ENCODE measurements at places on chromosomes 11 and 22.

- no peaks in the 10 kb centered on the region for H3K4me1 ChIP-seq
- no peaks in the 10 kb centered on the region for H3K27me3 ChIP-seq
- H3K27ac ChIP-seq = no peak overlapping the region
- H3K4me3 ChIP-seq = no peak overlapping the region
- H3K36me3 ChIP-seq = no peaks in the 10 kb centered on the region
- DNase-seq = no peak
Measured at GRCh38 chr11:19842505-19842904, 129.9 kb downstream of the NAV2 start.

GRCh38 chr22:41285441-41285819 lies 557 bp downstream of the RANGAP1 start:
- peak overlapping the region; percentile 94 for H3K4me3 ChIP-seq
- peak; percentile 94 for DNase-seq
- peaks cover 29% of the 10 kb centered on the region for H3K36me3 ChIP-seq

DNA sequence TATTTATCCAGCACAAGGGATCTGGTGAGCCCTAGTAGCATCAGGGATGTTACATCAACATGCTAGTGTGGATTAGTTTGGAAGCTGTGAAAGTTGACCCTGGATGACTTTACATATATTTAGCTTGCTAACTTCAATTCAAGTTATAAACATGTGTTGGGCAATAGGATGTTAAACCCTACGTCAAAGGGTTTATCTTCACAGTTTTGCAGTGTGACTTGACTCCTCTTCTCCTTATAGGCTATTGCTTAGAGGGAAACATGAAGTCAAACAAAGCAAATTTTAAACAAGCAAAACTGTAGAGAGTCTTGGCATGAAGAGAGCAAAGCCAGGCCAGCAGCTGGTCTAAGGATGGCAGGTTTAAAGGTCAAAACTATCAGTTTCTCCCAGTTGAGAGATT lies 11.3 kb upstream of the CTSC start:
- no peaks in the 10 kb centered on the region for H3K27me3 ChIP-seq
- no peak overlapping the region for H3K27ac ChIP-seq
- peaks cover 17% of the 10 kb centered on the region for H3K4me1 ChIP-seq
- DNase-seq = no peak

- no peak overlapping the region for H3K4me3 ChIP-seq
- H3K27me3 ChIP-seq = no peaks in the 10 kb centered on the region
- DNase-seq = no peak
- no peaks in the 10 kb centered on the region for H3K4me1 ChIP-seq
- H3K27ac ChIP-seq = no peak overlapping the region
- no peaks in the 10 kb centered on the region for H3K36me3 ChIP-seq
Measured at GRCh38 chr22:26821854-26822253, 164.5 kb downstream of the MIAT start.

DNA sequence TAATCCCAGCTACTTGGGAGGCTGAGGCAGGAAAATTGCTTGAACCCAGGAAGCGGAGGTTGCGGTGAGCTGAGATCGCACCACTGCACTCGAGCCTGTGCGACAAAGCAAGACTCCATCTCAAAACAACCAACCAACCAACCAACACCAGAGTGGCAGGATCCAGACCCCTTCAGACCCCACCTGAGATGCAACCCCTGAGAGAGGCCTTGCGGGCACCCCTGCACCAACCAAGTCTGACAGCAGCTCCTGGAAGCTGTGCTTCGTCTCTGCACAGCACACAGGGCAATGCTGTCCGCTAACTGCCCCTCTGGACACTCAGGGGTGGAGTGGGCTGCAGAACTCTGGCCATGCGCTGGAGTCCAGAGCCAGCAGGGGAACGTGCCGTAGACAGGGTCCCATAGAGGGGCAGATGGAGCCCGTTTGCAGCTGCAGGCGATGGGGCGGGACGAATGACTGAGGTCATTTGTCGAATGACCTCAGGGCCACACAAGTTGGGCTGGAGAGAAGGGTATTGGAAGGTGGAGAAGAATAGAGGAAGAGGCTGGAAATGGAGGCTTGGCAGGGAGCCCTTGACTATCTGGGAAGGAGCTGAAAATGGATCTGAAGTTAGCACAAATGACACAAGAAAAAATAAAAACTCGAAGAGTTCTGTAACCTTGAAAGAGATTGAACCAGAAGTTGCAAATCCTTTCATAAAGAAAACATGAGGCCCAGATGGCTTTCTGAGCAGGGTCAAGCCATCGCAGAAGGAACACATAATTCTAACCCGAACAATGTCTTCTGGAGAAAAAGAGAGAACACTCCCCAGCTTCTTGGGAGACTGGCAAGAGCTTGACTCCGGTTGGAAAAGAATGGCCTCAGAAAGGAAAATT lies 199.7 kb downstream of the CTTN start:
- no peaks in the 10 kb centered on the region for H3K36me3 ChIP-seq
- no peak overlapping the region for H3K27ac ChIP-seq
- H3K27me3 ChIP-seq = peaks cover 16% of the 10 kb centered on the region
- no peak for DNase-seq

GRCh38 chr11:67015048-67015447 lies 7.9 kb upstream of the SYT12 start:
- no peak for DNase-seq
- H3K4me3 ChIP-seq = no peak overlapping the region
- H3K27me3 ChIP-seq = peaks cover 10% of the 10 kb centered on the region

- peaks cover 1% of the 10 kb centered on the region for H3K27me3 ChIP-seq
- H3K4me1 ChIP-seq = no peaks in the 10 kb centered on the region
- no peaks in the 10 kb centered on the region for H3K36me3 ChIP-seq
- no peak overlapping the region for H3K4me3 ChIP-seq
- no peak overlapping the region for H3K27ac ChIP-seq
- DNase-seq = no peak
Measured at GRCh38 chr11:10067629-10068300, 226.3 kb downstream of the SBF2 start.

- H3K27ac ChIP-seq = peak overlapping the region; percentile 39
- peaks cover 14% of the 10 kb centered on the region for H3K4me1 ChIP-seq
Measured at GRCh38 chr22:17235149-17235655, 16.0 kb upstream of the ADA2 start.

- no peaks in the 10 kb centered on the region for H3K27me3 ChIP-seq
- H3K4me1 ChIP-seq = no peaks in the 10 kb centered on the region
- no peak for DNase-seq
- H3K27ac ChIP-seq = no peak overlapping the region
Measured at GRCh38 chr11:105783216-105783615, 173.3 kb downstream of the GRIA4 start.

- no peak for DNase-seq
- H3K27me3 ChIP-seq = no peaks in the 10 kb centered on the region
- H3K4me3 ChIP-seq = no peak overlapping the region
- peaks cover 7% of the 10 kb centered on the region for H3K4me1 ChIP-seq
Measured at GRCh38 chr11:46249103-46249937, 28.1 kb upstream of the CREB3L1 start.

GRCh38 chr22:39624501-39624821 lies 53.9 kb downstream of the CACNA1I start:
- H3K4me3 ChIP-seq = no peak overlapping the region
- no peak for DNase-seq
- no peaks in the 10 kb centered on the region for H3K4me1 ChIP-seq
- no peak overlapping the region for H3K27ac ChIP-seq
- H3K27me3 ChIP-seq = peaks cover 2% of the 10 kb centered on the region

DNA sequence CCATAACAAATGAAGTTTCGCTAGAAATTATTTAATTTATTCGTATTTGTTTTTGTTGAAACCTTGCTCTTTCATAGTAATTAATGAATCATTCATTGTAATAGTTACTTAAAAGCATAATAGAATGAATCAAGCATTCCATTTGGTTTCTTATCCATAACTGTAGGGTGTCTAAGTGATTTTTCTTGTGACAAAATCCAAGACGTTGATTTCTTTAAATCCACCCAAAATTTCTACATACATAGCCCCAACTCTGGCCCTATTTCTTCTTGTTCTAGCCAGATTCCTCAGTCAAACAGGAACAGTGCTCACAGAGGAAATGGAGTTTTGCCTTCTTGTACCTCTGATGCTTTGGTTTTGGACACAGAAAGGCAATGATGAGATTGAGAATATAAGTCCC lies 25.5 kb downstream of the UBASH3B start:
- DNase-seq = no peak
- H3K4me1 ChIP-seq = peaks cover 12% of the 10 kb centered on the region
- no peaks in the 10 kb centered on the region for H3K36me3 ChIP-seq
- no peak overlapping the region for H3K4me3 ChIP-seq
- H3K27me3 ChIP-seq = peaks cover 6% of the 10 kb centered on the region

DNA sequence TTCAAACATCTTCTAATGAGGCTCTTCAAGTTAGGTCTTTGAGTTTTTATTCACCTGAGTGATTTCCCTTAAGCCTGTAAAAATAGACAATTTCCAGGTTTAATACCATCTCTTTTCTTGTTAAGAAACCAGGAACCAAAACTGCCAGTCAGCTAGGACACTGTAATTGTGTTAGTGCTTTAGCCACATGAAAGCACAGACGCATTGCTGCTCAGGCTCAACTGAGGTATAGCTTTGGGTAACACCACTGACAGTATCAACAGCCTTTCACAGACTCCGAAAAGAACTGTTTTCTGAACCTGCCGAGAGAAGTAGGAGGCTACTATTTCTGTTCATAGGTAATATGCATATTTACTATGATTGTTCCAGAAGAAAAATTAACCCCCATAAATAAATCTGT lies 768.7 kb downstream of the ETS1 start:
- no peaks in the 10 kb centered on the region for H3K36me3 ChIP-seq
- H3K4me1 ChIP-seq = no peaks in the 10 kb centered on the region
- H3K27ac ChIP-seq = no peak overlapping the region

DNA sequence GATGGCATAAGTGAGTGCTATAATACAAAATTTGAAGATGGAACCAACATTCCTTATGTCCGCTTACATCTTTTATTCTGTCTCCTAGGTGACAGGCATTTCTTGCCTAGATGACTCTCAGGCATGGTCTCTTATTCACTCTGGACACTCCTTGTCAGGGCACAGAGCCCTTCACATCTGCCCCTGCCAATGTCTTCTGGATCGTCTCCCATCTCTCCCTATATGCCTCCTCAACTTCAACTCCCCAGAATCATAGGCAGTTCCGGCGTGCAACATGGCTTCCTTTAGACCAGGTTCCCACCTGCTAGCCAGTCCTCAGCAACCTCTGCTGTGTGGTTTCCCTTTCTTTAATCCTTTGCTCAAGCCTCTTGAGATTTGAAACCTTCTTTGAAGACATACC lies 300.9 kb downstream of the TENM4 start:
- DNase-seq = peak; percentile 60
- H3K36me3 ChIP-seq = no peaks in the 10 kb centered on the region
- H3K4me3 ChIP-seq = no peak overlapping the region
- H3K27ac ChIP-seq = no peak overlapping the region
- no peaks in the 10 kb centered on the region for H3K27me3 ChIP-seq

- DNase-seq = no peak
- no peaks in the 10 kb centered on the region for H3K27me3 ChIP-seq
- no peak overlapping the region for H3K27ac ChIP-seq
- H3K4me3 ChIP-seq = no peak overlapping the region
Measured at GRCh38 chr11:47611348-47611794, 17.2 kb upstream of the C1QTNF4 start.

- H3K36me3 ChIP-seq = no peaks in the 10 kb centered on the region
- no peak for DNase-seq
- H3K4me3 ChIP-seq = no peak overlapping the region
- H3K27ac ChIP-seq = no peak overlapping the region
Measured at GRCh38 chr11:103536335-103536722, 427.1 kb downstream of the DYNC2H1 start.

GRCh38 chr11:46391578-46392420 lies at the start of gene CHRM4:
Gene CHRM4, minus strand, starts transcription at chr11:46391776. Its CDS starts 5,219 bp downstream, at chr11:46386557.
- H3K4me1 ChIP-seq = peaks cover 23% of the 10 kb centered on the region
- no peak within 1 kb of the TSS for H3K27ac ChIP-seq
- peak within 1 kb of the TSS; percentile 87 for H3K4me3 ChIP-seq
- H3K36me3 ChIP-seq = peaks cover 4% of the 10 kb centered on the region

DNA sequence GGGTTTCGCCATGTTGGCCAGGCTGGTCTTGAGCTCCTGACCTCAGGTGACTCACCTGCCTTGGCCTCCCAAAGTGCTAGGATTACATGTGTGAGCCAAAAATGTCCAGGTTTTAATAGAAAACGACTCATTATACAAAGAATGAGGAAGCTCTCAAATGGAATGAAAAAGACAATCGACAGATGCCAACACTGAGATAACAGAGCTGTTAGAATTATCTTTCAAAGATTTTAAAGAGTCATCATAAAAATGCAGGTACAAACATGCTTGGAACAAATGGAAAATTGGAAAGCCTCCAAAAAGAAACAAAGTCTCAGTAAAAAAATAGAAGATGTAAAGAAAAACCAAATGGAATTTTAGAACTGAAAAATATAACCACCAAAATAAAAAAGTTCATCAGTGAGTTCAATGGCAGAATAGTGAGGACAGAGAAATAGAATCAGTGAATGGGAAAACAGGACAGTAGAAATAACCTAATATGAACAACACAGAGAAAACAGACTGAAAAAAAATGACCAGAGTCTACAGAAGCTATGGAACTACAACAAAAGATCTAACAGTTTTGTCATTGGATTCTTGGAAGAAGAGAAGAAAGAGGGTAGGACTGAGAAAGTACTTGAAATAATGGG lies 10.9 kb downstream of the GAB2 start:
- peaks cover 49% of the 10 kb centered on the region for H3K36me3 ChIP-seq
- DNase-seq = no peak
- no peak overlapping the region for H3K27ac ChIP-seq
- H3K4me3 ChIP-seq = no peak overlapping the region
- no peaks in the 10 kb centered on the region for H3K27me3 ChIP-seq
- H3K4me1 ChIP-seq = peaks cover 18% of the 10 kb centered on the region

GRCh38 chr11:108854346-108854745 lies 189.5 kb downstream of the DDX10 start:
- peaks cover 7% of the 10 kb centered on the region for H3K36me3 ChIP-seq
- peak; percentile 56 for DNase-seq
- H3K27ac ChIP-seq = peak overlapping the region; percentile 83
- peaks cover 28% of the 10 kb centered on the region for H3K4me1 ChIP-seq

DNA sequence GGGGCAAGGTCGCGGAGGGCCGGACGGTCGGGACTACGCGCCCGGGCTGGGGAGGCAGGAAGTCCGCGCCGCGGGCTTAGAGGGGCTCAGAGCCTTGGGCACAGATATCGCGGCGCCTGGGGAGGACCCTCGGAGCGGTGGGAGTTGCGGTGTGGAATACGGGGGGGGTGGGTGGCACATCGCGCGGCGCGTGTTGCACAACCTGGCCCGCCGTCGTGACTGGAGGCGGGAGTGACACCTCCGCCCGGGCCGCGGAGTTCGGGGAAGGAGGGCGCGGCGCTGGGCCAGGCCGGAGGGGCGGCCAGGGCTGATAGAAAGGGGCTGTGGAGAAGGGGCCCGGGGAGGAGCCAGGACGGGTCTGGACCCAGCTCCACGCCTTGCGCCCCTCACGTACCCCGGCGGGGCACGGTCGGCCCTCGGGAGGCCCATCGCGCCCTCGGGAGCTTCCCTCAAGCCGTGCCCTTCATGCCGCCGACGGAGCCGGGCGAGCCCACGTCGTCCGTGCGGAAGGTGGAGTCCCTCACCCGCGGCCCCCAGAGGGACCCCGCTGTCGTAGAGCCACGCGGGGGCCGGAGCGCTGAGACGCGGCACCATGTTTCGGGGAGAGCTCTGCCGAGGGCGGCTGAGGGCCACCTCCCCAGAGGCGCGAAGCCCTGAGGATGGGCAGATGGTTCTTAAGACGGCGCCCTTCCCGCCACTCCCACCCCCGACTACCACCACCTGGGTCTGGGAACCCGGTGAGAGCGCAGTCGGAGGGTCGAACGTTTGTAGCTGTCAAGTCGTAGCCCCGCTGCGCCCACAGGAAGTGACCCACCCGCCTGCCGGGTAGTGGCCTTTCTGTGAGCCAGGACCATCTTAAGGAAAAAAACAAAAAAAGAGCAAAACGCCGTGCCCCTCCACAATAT lies 729 bp downstream of the IL17RA start:
- peak overlapping the region; percentile 90 for H3K4me3 ChIP-seq
- DNase-seq = peak; percentile 77
- peaks cover 3% of the 10 kb centered on the region for H3K27me3 ChIP-seq
- peaks cover 8% of the 10 kb centered on the region for H3K36me3 ChIP-seq

Data from activated CD4-positive, alpha-beta T cell treated with anti-CD3 and anti-CD28 coated beads, Interleukin-2, amount 10 ng/mL, durations not matched to agents 24 days and 14 days (primary cell).